A549 treated with ZK216348 at 1 μM for 4 hours (cell line): ENCODE measurements at places on chromosomes 2 and 18. TPM values are rescaled to one million over a fixed set of nuclear protein-coding genes. Genes with fewer than 3 reads are reported as not detected.

The GPR45 gene
- total RNA-seq: not detected in 5 replicates

The RAB6C gene
- total RNA-seq: not detected in 5 replicates

The SIX3 gene
- total RNA-seq: 0.81 to 1.6 TPM (median 1.4 TPM) in 5 replicates

The ADRA2B gene
- total RNA-seq: 0.04 to 0.06 TPM in 2 of 5 replicates, not detected in the others

The AMER3 gene
- not detected in 5 replicates for total RNA-seq

The CRACDL gene
- total RNA-seq: 2.0 to 3.4 TPM (median 2.5 TPM) in 5 replicates
